ENCODE measurements at places on chromosomes 2 and 18.

DNA sequence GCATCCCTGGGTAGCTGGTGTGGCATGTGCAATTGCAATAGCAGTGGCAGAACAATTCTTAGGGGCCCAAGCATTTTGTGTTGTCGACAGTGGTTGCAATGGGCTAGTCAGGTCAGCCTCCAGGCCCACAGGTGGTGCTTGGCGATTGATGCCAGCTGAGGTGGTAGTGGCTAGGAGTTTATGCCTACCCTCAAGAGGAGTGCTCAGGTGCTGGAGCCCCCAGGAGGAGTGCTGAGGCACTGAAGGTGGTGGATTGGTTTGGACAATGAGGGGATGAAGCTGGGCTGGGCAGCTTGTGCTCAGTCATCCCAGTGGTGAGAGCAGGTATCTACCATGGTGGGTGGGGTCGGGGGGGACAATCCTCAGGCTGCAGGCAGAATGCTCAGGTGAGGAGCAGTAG is 877.9 kb upstream of the TMEFF2 start:
- no peak for DNase-seq

- no peak for DNase-seq
These were observed 9.4 kb upstream of the MOB1A start for GRCh38 chr2:74188018-74188601.

GRCh38 chr2:201546576-201546975 is 95.0 kb downstream of the STRADB start:
- DNase-seq, result no peak

- DNase-seq, result no peak
These were observed 206.8 kb downstream of the TXNL1 start for GRCh38 chr18:56431551-56431950.

GRCh38 chr2:219851169-219851568 is 223.7 kb downstream of the SLC4A3 start:
- no peak for DNase-seq

DNA sequence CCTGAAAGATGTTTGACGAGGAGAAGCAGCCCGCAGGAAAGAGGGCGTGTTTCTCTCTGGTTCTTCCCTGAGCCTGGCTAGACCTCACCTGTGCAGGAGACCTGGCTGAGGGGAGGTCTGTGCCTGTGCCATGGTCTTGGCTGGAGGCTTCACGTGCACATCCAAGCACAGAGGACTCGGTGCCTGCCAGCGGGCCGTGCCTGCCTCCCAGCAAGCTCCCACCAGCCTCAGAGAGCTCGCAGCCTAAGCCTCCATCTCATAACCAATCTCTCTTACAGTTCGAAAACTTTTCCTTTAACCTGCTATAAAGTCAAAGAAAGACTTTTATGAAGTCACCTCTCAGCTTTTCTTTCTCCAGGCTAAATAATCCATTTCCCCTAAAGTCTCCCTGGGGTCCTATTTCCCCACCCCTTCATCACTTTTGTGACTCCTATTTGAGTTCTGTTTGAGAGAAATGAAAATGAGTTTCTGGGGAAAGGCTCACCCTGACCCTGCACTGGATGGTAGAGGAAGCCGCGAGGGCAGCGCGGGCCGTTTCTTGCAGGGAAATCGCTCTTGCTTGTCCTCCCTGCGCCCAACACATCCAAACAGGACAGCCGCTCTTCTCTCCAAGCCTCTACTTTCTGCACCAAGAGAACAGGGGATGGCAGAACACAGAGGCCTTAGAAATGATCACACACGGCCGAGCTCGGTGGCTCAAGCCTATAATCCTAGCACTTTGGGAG is 521.0 kb downstream of the SOX11 start:
- no peak for DNase-seq

DNA sequence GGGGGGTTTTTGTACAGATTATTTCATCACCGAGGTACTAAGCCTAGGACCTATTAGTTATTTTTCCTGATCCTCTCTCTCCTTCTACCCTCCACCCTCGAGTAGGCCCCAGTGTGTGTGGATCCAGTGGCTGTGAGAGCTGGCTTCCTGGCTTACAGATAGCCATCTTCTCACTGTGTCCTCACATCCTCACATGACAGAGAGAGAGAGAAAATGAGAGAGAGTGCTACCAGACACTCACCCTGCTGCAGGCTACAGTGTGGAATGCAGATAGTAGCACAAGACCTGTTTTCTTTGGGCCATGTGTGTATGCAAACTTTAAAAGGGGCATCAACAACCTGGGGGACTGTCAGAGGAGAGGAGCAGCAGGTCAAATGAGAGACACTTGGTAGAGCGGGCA is 9.5 kb downstream of the KCNK3 start:
- no peak for DNase-seq

- no peak for DNase-seq
These were observed 88.5 kb upstream of the CCDC150 start for GRCh38 chr2:196551014-196551413.

DNA sequence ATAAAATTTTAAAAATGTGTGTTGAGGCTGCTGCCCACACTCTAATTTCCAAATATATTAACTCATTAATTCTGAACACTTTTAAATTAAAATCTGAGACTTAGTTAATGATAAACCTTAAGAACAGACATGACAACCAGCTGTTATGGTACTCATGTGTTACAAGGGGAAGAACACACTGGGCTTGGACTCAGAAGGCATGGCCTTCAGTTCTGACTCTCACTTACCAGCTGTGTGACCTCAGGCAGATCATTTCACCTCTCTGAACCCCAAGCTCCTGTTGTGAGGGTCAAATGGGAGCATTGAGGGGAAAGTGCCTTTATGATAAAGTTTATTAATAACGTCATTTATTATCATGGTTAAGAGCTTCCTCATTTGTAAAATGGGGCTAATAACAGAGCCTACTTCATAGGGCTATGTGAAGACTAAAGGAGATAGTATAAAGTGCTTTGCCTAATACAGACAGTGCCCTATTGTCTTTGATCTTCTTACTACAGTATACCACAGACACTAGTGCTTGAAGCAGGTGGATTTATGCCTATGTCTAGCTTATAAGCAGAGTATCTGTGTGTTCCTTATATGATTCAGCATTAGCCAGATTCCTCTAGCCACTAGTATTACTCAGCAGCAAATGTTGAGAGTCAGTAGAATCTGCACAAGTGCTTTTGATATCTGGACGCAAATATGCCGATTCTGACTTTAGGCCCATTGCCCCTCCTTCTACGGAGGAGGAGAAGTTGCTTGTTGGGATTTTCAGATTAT is 99.6 kb downstream of the SGPP2 start:
- no peak for DNase-seq
